Cortex of kidney (tissue), 1 donor: ENCODE measurements at places on chromosomes 3 and 15.

DNA sequence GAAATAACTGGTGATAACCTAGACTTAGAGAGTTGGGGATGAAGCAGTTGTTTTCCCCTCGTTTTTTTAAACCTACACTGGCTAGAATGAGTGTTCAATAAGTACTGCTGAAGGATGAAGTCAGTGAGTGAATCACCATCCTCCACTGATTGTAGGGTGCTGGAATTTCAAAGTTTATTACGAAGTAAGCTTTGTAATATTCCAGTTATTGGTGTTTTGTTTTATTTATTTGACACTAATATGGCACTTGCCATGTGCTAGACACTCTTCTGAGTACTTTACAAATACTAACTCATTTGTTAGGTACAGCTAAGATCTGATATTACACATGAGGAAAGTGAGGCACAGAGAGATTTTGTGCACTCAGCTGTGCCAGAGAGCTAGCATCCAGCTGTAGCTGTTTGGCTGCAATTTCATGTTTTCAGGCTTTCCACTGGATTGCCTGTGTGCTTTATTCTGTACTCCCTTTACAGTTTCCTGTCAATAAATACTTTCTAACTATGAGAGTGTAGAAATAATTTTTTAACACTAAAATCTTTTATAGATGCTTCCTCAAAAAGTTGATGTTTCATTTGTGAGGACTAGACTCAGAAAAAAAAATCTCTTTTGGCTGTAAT lies 5.8 kb downstream of the MAP2K5 start:
- DNase-seq: no peak

DNA sequence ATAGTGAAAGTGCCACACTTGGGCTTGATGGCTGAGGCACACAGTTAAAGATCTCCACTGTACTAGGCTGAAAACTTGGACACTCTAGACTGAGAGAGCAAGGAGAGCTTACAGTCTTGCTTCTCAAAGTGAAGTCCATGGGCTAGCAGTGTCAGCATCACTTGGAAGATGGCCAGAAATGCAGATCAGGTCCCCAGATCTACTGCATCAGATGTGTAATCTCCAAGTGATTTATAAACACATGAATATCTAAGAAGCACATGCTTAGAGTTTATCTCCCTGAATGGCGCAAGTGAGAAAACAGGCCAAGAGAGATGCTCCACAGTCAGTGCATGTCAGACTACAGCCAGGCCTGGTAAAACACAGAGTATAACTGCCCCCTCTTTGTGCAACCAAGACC lies 308.6 kb downstream of the CLSTN2 start:
- DNase-seq: no peak

- no peak for DNase-seq
Measured at GRCh38 chr15:52115598-52116427, 3.2 kb upstream of the BCL2L10 start.

DNA sequence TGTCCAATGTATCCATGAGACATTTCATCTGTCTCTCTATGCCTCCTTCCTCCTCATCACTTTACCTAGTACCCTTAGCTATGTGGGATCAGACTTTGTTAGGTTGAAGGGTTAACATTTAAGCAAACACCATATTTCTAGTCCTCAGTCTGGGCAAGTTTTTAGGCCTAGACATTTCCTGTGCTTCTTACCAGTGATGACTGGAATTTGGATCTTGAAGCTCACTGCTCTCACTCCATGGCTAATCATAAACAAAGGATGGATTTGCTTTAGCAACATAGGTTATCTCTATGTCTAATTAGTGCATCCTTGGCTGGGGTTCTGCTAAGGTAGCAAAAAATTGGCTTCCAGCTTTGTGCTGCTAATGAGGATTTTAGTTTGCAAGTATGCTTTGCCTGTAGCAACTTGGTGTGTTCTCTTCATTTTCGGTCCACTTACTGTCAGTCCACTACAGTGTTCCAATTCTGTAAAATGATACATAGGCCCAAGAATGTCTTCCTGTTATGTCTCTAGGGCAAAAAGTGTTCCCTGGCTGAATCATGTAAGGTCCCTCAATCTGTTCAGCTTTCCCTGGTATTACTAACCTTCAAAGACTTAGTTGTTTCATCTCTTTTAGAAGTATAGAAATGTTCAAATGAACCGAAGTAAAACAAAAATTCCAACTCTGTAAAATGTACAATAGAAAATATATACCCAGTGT lies 615.4 kb downstream of the CADM2 start:
- no peak for DNase-seq

- no peak for DNase-seq
Measured at GRCh38 chr3:37668431-37668817, 193.3 kb upstream of the CTDSPL start.

DNA sequence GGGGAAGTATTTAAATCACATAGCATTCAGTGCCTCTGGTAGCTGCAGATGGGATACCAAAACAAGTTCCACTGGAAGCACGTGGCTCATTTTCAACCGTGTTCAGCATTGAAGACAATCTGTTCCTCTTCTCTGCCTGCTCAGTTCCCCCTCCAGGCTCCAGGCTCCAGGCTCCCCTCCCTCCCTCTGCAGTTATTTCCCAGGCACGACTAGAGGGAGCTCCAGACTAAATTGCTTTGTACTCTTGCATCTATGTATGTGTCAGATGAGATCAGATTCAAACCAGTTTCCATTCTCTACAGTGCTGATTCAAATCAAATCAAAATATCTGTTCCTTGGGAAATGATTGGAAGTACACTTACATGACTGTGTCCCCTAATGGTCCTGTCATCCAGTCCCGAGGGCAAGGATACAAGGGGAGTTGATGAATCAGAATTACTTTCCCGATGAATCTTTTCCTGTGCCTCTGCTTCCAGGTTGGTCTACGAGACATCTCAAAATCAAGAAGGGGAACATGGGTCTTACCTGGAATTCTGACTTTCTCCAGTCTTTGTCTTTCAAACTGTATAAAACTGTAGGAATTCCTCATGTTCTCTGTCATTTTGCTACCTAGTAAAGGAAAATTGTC lies 600.5 kb downstream of the EDEM1 start:
- DNase-seq: no peak

DNA sequence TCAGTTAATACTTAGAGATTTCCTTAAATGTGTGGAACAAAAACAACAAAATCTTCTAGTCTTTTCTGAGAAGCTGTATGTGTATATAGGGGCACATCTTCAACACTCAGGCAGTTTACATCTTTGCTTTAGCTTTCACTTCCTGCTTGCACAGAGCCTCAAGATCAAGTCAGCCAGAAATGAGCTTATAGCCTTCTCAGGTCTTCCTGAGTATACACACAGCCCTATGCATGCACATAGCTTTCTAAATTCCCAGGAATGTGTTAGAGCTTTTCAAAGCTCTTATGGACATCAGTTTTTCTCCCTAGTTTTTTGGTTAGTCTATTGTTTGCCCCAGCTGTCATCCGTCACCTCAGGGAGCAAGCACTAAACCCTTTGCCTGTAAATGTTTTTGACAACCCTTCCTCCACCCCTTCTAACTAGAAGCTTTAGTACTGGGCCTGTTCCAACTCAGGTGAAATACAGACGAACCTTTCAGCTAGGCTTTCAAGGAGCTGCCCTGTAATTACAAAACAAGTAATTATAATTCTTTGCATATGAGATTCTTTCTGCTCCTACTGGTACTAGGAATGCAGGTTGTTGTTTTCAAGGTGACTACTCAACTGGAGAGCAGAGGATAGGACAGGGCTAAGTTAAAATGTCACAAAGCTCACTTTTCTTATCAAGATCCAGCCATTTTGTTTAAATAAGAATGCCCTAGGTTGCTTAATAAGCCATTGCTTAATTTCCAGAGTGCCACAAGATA lies 22.6 kb upstream of the MTMR10 start:
- no peak for DNase-seq

DNA sequence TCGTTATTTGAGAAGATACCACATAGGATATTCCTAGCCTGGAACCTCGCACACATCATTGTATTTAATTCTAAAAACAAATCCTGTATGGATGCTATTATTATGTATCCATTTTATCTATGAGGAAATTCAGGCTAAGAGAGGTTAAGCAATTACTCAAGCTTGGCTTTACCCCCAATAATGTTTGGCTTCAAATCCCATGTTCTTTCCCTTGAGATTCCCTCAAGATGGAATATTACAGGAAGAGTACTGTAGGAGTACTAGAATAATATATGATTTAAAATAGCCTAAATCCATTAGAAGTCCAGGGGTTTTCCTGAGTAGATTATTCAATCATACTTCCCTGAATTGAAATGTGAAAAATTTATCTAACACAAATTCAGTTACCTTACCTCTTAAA lies 630.2 kb downstream of the ZNF385D start:
- DNase-seq: no peak

DNA sequence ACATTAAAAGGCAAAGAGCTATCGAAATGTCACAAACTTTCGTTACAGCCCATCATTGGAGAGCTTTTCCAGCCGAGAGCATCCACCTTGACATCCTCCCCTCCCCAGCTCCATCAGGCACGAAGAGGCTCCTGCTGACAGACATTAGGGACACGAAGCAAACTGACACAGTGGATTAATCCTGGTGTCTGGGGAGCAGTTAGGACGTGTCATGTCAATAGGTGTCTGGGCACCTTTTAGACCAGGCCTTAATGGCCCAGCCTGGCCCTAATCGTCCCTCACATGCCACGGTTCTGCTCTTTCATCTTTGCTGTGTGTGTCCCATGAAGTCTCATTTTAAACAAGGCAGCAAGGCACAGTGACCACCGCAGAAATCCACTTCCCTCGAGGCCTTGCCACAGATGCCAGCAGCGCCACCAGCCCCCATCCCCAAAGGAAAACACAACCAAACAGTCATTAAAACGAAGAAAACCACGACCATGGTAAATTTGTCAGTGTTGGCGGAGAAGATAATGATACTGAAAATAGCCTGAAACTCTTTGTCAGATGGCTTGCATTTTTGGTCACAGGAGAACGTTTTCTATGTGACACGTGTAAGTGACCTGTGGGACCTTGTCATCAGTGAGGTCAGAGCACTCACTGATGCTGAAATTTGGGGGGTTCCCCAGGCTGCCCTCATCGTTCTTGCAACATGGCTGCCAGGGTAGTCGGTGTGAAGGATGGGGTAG lies 16.3 kb upstream of the PCSK6 start:
- no peak for DNase-seq

- DNase-seq: no peak
Measured at GRCh38 chr15:57094321-57095257, 176.1 kb downstream of the TCF12 start.

GRCh38 chr15:80778964-80779657 lies at the start of gene CEMIP:
Gene CEMIP (plus strand): TSS chr15:80779370. CDS start chr15:80873880, 94,510 bp downstream.
- no peak for DNase-seq

DNA sequence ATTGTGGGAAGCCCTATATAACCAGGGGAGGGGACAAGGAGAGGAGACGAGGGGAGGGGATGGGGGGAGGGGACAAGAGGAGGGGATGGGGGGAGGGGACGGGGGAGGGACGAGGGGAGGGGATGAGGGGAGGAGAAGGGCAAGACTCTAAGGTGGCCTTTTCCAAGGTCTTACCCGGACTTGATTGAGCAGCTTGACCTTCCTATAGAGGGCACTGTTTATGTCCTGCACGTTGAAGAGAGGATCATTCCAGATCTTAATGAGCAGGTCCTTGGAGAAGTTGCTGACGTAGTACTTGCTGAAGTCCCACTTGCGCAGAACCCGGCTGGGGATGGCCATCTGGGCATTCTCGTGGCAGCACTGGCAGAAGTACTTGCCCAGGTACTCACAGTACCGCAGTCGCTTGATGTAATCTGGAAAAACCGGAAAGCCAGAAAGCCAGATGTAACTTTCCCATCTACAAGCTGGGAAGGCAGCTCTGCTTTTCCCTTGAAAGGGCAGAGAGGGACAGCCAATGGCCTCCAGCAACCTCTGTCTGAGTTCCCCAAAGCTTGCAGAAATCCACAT lies 55.7 kb downstream of the RUBCN start:
- DNase-seq: no peak

GRCh38 chr3:32434206-32434605 lies 42.6 kb downstream of the CMTM7 start:
- DNase-seq: no peak

DNA sequence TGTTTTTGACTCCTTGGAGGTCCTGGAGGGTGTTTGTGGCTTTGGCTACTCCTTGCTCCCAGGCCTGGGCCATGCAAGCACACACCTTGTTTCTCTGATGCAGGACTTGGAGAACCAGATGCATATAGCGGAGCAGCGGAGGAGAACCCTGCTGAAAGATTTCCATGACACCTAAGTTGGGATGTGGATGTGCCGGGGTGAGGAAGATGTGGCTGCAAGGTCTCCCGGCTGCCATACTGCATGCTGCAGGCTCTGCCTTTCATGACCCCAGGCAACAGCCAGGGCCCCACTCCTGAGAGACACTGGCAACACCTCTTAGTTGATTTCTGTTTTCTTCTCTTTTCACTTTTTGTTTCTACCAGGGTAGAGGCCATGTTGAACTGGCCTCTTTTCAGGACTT lies 6.9 kb upstream of the P4HTM start:
- no peak for DNase-seq

GRCh38 chr3:149120051-149120972 lies 9.1 kb upstream of the HPS3 start:
- DNase-seq: no peak

DNA sequence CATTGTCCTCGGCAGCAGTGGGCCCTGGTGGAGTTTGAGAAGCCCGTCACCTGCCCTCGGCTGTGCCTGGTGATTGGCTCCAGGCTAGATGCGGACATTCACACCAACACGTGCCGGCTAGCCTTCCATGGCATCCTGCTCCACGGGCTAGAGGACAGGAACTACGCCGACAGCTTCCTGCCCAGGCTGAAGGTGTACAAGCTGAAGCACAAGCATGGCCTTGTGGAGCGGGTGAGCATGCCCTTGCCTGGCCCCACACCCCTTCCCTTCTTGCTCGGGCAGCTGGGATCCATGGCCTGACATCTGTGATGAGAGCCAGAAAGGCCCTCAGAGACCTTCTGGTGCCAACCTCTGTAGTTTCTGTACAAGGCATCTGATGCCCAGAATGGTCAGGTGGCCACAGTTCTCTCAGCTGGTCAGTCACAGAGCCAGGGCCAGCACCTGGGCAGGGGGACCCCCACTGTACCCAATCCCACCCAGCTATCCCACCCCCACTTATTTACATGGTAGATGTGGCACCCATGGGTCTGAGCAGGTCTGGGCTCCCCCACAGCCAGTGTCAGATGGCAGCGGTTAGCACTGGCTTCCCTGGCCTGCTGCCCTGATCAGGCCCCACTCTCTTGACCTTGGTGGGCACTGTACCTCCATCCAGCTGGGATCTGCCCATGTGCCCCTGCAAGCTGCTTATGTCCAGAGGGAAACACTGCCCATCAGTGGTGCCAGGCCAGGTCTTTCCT lies 124.9 kb downstream of the DNAJB8 start:
- no peak for DNase-seq

DNA sequence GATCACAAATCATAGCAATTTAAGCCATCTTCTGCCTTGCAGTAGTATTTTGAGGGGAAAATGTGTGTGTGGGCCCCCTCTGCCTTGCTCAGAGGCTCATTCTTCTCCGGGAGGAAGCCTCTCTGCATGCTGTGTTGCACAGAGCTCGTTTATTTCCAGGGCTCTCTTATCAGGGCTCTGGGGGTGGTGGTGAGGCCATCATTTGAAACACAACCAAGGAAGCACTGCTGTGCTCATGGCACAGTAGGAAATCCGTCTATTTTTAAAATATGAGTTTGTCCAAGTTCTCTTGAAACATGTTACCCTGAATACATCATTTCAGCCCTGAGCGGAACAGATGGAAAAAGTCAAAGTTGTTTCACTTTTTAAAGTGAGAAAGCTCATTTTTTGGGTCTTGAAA lies 369.0 kb upstream of the CFAP20DC start:
- DNase-seq: no peak

- DNase-seq: no peak
Measured at GRCh38 chr3:119427669-119428068, 35.7 kb downstream of the TMEM39A start.
